CD4-positive, CD25-positive, alpha-beta regulatory T cell (primary cell): ENCODE measurements at places on chromosomes 13 and 19.

DNA sequence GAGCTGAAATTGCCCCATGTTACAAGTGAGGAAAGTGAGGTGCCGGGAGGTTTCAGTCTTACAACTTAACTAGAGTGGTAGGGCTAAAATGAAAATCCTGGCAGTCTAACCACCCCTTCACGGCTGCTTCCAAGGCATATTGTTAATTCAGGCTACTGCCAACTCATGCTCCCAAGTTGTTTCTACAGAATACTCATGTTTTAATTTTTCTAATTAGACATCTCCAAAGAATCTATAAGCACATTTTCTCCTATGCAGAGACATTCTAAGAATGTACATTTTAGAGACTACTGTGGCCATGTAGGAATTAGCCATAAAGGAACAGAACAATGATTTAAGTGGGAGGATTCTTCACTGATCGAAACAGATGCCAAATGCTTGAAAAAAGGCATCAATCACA lies 7.0 kb upstream of the TSC22D1 start:
- DNase-seq, result no peak

GRCh38 chr13:33937373-33938098 lies 119.6 kb downstream of the RFC3 start:
- no peak for DNase-seq

DNA sequence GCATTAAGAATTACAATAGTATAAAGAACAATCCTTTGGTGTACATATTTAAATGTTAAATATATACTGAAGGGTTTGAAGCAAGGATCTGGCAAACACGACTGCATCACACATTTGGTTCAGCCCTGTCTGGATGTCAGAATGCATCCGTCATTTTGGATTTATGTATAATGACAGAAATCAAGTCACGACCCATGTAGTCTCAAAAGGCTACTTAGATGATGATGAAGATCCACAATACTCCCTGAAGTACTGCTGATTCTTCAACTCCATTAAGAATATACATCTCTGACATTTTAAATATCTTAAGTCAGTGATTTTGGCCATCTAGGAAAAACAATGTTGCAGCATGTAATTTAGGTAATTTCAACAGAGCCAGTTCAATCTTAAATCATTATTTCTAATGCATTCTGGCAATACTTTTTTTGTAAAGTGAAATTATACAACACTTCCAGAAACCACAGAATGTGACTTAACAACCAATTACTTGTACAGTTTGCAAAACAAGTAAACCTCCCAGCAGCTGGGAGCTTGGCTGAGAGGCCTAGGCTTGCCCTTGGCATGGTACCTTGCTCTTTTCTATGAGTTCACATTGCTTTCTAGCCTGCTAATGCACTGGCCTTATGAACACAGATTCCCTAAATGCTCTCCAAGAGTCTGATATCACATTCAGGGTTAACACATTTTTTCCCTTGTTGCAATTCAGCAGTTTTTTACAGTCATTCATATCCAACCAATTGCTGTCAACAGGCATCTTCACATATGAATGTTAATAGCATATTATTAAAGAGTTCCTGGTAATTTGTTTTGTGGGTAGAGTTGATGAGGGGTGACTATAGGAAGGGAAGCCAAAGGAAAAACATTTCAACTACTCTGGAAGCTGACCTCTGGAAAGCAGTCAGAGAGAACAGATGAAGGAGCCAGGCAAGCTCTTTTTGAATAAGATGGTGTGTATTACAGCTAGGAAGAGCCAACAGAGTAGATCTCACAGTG lies 175.2 kb downstream of the ENOX1 start:
- DNase-seq, result no peak

- no peak for DNase-seq
These were observed 38.0 kb downstream of the PHF11 start for GRCh38 chr13:49533591-49534269.

DNA sequence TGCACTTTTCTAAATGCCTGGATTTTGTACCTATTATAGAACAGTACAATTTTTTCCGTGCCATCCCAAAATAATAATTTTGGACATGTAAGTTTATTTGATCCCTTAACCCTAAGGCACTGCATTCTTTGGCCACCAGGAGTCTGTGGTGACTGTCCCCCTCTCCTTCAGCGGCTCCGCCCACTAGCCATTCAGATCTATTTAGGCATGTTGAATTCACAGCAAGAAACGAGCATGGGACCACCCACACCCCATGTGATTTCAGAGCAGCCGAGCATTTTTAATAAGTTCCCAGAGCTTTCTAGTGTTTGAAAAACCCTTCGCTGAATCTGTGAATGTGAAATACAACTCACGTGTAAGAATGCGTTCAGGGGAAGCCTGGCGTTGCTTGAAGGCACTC lies 567.5 kb downstream of the MYO16 start:
- DNase-seq, result no peak

DNA sequence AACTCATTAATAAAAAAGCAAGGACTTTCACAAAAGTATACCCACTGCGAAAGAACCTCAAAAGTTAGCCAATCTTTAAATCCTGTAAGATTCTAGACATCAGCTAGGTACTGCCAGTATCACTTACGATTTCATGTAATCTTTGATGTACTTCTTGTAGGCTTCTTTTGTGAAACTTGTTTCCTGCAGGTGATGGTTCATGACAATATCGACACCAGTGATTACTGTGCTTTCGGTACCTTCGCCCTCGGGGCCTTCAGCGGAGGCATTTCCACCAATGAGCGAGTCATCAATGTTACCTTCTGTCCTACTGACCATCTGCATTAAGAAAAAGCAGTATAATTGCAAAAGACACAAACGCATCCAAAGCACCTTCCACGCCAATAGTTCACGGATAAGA lies 1.1 kb downstream of the TPT1 start:
- DNase-seq, result peak; percentile 52
